Iris pigment epithelial cell (primary cell): ENCODE measurements at places on chromosomes 11 and 22.

DNA sequence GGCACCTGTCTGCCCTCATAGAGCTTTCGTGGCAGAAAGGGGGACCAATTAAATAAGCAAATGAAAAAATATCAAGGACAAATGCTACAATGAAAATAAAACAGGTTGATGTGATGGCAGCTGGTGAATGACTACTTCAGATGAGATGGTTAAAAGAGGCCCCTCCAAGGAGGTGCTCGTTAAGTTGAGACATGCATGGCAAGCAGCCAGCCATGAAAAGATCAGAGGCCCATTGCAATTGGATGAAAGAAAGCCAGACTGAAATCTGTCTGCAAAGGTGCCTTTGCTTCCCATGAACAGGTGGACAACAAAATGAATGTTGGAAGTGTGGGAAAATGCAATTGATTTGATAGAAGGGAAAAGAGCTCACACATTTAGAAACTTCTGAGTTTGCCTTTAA, 848 bp upstream of the TRPC6 start:
- no peak for DNase-seq

DNA sequence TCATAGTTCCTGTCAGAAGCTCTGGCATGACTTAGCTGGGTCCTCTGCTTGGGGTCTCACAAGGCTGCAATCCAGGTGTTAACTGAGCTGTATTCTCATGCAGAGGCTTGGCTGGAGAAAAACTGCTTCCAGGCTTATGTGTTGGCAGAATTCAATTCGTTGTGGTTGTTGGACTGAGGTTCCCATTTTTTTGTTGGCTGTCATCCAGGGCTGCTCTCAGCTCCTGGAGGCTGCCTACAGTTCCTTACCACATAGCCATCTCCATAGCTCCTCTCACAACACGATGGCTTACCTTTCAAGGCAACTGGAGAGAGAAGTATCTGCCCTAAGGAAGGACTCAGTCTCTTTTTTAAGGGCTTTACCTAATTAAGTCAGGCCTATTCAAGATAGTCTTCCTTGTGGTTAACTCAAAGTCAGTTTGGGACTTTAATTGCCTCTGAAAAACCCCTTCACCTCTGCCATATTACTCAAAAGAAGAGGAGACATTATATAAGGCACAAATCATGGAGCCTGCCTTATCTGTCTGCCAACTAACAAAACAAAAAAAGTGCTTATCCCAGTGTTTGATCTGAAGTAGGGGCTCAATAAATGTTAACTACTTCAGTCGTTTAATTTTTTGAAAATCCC, 35.2 kb downstream of the OR2AG2 start:
- no peak for DNase-seq

- DNase-seq: no peak
Observed at GRCh38 chr22:30383061-30383460, 4.2 kb downstream of the RNF215 start.

GRCh38 chr11:42806191-42806590, 505.6 kb upstream of the API5 start:
- DNase-seq: no peak

GRCh38 chr22:11627798-11628650, 3900.0 kb upstream of the OR11H1 start:
- DNase-seq: no peak

- DNase-seq: no peak
Observed at GRCh38 chr11:9228091-9228490, 37.1 kb downstream of the DENND5A start.

DNA sequence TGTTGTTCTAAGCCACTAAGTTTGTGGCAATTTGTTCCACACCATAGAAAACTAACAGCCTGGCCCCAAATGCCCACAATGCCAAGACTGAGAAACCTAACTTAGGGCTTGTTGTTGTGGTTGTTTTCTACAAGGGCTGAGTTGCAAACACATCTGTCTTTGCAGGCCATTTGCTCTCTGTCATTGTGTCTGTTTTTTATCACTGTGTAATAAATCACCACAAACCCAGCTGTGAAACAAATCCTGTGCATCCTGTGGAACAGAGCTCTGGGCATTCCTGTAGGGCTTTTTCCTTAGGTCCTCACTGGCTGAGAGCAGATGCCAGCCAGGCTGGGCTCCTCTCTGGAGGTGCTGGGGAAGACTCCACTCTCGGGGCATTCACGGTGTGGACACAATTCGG, 15.7 kb upstream of the SYT8 start:
- DNase-seq: no peak

- DNase-seq: no peak
Observed at GRCh38 chr11:123576501-123576900, 77.9 kb downstream of the SCN3B start.

- DNase-seq: no peak
Observed at GRCh38 chr11:12125609-12126149, 15.3 kb downstream of the MICAL2 start.

DNA sequence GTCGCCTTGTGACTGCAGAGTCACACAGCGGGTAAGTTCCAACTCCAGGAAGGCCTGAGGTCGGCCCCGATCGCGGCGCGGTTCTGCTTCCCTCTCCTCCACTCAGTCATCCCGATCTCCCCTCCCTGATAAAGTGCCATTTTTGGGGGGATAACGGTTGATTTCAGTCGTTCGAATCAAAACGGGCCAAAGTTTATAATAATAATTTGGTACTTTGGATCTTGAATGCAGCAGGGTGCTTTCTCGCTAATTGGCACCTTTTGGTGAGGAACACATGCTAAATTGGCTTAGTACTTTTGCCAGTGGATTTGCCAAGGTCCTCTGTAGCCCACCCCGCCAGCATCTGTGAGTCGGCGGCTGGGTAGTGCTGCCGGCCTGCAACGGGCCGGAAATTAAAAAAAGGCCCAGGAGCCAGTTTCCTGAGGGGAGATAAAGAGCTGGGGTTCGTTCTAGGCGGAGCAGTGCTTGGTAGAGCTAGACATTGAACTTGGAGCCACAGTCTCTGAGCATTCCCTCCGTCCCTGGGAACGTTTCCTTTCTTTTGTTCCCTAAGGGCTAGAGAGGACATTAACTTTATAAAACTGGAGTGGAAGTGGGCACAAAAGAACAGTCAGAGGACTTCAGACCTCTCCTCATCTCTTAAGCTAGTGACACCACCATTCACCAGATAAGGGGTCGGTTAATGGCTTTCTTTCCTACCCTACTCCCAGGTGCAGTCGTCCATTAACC, 997 bp downstream of the UBE2L3 start:
- peak; percentile 52 for DNase-seq

- peak; percentile 11 for DNase-seq
Observed at GRCh38 chr11:92264350-92264749, 39.7 kb downstream of the FAT3 start.

DNA sequence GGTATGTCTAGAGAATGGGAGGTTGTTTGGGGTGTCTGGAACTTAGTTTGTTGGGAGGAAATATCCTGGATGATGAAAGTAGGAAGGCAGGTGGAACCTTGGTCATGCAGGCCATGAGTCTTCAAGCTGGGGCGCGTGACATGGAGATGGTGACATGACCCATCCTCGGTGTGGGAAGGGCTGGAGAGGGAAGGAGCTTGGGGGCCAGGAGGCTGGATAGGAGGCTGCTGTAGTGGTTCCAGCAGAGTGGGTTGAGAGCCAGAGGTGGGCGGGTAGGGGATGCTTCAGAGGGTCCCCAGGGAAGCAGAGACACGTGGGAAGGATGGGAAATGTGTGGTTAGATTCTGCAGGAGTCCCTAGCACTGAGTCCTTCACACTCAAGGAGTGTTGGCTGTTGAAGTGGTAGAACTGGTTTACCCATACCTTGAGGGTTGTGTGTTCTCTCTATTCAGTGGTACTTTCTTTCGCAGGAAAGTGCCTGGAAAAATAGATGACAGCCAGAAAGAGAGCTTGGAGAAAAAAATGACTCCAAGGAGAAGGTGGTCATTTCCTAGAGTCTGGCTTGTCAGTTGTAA, 56.8 kb downstream of the LDLRAD3 start:
- DNase-seq: no peak

DNA sequence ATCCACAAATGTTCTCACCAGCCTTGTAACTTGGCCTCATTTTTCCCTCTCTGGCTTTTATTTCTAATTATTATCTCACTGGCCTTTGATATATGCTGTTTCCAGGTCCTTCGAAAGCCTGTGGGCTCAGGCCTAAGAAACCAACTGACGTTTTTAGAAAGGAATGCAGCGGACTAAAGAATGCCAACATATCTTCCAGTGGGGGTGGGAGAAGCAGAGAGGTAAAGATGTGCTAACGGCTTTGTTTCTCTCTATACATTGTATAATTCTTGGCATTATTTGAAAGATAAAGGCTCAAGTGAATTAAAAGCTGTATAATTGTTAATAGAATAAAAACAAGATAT, 28.2 kb downstream of the OR6Q1 start:
- peak; percentile 91 for DNase-seq

- no peak for DNase-seq
Observed at GRCh38 chr22:49052023-49052538, 775.6 kb downstream of the BRD1 start.

- peak; percentile 49 for DNase-seq
Observed at GRCh38 chr11:102186551-102187191, 76.4 kb downstream of the YAP1 start.

DNA sequence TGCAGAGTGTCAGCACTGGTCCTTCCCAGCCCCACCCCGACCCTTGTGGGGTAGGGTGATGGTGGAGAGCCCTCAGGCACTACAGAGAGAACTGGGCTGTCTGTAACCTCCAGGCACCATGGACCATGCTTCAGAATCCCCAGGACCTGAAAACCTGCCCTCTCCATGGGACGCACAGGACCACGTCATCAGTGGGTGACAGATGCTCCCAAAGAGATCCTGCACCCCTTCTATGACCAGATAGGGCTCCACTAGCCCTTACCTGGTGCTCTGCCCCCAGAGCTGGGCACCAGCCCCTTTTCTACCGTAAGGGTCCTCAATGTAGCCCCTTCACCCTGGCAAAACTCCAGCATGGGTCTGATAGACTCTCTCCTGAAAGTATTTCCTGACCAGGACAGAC, 165.9 kb upstream of the NECTIN1 start:
- no peak for DNase-seq

GRCh38 chr11:83680321-83680720, 394.2 kb upstream of the CCDC90B start:
- DNase-seq: no peak

DNA sequence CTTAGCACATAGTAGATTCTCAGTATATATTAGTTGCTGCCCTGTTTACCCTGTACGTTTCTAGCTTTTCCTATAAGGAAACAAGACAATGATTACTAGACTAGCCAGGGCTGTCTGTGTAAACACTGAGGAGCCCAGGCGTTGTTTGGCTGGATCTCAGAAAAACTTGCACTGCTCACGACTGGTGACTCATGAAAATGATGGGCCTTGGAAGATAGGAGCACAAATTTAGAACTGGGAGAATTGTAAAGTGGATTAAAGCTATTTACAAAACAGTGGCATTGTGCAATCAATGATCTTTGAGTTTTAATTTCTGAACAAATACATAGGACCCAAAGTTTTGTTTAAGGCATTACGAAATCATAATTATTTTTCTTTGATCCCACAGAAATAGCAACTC, 276.9 kb downstream of the FAM76B start:
- DNase-seq: peak; percentile 92

- peak; percentile 12 for DNase-seq
Observed at GRCh38 chr11:104529906-104530305, 366.0 kb upstream of the PDGFD start.

- peak; percentile 7 for DNase-seq
Observed at GRCh38 chr22:41620589-41621098, at the start of gene DESI1. Gene DESI1 (minus strand): TSS chr22:41621043. CDS start chr22:41620839, 204 bp downstream.

DNA sequence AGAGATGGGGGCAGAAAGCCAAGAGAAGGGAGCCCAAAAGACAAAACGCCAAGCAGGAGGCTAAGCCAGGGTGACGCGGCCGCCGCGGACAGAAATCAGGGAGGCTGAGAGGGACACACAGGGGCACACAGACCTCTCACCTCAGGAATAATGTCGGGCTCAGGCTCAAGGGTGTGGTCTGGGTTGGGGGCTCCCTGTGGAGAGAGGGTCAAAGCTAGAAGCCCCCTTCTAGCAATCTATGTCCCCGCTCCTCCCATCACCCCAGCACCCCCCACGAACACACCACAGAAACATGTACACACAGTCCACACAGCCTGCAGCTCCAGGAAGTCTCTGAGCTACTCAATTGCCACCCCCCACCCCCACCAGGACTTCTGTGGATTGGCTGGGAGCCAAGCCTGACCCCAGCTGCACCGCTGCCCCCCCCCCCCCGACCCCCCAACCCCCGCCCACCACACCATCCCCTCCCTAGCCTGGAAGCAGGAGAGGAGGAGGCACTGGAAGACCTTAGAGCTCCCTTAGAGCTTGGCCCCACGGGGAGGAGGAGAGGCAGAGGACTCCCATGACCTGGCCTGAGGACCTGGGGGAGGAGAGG, 6.9 kb downstream of the BCL9L start:
- DNase-seq: peak; percentile 57

DNA sequence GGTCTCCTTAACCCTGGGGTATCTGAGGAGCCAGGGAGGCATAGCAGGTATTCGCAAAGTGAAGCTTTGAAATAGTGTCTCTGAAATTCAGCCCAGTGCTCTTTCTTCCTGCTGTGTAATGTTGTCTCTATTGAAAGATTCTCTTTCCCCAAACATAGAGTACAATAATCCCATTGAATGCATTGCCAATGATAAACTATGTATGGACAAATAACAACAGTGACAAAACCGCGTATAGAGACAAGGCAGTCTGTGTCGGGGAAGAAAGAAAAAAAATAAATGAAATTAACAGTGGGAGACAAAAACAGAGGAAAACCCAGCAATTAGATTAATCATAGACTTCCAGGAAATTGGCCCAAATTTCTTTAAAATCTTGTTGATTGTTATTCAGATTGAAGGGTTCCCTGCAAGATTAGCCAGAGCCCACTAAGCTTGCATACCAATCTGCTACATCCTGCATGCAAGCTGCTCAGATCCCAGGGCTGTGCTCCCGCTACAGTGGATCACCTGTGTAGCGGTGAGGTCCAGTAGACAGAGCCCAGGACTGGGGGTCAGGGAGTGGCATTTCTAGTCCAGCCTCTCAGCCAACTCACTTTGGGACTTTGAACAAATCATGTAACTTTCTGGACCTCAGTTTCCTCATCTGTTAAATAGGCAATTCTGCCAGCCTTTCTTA, 492.8 kb downstream of the INSC start:
- no peak for DNase-seq

DNA sequence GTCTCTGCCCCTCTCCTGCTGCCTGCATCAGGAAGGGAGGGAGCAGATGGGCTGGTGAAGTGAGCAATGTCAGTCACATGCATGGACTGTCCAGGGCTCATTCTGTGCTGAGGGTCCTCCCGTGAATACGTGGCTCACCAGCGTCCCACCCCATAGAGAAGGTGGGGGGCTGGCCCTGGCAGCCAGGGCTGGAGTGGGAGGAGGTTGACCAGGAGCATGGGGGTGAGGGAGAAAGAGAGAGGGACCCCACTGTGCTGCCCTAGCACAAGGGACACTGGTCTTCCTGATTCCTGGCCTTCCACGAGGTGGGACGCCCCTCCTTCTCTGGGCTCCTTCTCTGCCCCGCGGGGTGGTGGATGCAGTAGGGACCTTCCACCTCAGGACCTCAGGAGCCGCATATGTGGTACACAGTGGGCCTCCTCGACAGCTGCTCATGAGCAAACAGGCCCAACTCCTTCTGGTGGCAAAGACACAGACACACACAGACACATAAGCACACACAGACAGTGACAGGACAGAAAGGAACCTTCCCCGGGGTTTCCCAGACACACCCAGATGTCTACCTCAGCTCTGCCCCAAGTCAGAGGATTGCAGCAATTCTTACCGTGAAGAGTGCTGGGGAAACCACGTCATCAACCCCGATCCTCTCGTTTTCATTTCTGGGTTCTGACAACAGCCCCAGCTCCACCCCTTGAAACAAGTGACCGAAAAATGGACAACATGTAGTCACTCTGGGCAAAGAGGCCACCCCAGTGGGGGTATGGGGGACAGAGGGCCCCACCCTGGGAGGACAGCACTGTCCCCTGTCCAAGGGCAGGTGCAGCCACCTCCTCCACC, 3.6 kb upstream of the APOBEC3A start:
- peak; percentile 26 for DNase-seq

- peak; percentile 11 for DNase-seq
Observed at GRCh38 chr11:16195651-16196050, 160.7 kb downstream of the SOX6 start.
